ENCODE measurements at places on chromosomes 5 and 9.

GRCh38 chr5:74517700-74518099, 122.8 kb downstream of the ENC1 start:
- DNase-seq = peak; percentile 49

- DNase-seq = no peak
These were observed 124.5 kb upstream of the TLE4 start for GRCh38 chr9:79447308-79447605.

DNA sequence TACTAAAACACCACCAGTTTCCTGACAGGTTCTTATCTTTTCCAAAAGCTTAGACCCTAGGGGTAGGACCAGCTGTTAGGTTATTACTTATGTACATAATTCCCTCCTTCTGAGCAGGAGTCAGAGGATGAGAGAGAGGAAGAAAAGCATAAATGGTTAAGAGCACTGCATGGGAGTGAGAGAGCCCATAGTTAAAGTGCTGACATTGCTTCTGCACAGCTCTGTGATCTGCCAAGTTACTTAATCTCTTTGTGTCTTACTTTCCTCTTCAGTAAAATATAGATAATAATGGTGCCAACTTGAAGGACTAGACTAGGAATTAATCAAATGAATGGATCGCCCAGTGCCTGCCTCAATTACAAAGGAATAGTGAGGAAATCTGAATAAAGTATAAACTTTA, 66.4 kb downstream of the NRG2 start:
- DNase-seq = no peak

DNA sequence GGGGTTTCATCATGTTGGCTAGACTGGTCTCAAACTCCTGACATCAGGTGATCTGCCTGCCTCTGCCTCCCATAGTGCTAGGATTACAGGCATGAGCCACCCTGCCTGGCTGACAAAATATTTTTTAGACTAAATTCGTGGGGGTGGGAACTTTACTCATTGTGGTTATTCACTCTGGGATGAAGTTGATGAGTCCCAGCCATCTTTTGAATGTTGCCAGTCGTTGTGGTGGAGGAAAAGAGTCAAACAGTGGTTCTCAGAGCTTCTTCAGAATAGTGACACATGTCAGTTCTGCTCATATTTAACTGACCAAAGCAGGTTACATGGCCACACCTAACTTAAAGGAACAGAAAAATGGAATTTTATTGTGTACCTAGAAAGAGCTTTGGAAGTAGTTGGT, 6.9 kb downstream of the SREK1 start:
- no peak for DNase-seq

GRCh38 chr5:108639366-108639765, 108.3 kb upstream of the FER start:
- no peak for DNase-seq

- no peak for DNase-seq
These were observed 60.6 kb upstream of the GRIA1 start for GRCh38 chr5:153429761-153430380.

DNA sequence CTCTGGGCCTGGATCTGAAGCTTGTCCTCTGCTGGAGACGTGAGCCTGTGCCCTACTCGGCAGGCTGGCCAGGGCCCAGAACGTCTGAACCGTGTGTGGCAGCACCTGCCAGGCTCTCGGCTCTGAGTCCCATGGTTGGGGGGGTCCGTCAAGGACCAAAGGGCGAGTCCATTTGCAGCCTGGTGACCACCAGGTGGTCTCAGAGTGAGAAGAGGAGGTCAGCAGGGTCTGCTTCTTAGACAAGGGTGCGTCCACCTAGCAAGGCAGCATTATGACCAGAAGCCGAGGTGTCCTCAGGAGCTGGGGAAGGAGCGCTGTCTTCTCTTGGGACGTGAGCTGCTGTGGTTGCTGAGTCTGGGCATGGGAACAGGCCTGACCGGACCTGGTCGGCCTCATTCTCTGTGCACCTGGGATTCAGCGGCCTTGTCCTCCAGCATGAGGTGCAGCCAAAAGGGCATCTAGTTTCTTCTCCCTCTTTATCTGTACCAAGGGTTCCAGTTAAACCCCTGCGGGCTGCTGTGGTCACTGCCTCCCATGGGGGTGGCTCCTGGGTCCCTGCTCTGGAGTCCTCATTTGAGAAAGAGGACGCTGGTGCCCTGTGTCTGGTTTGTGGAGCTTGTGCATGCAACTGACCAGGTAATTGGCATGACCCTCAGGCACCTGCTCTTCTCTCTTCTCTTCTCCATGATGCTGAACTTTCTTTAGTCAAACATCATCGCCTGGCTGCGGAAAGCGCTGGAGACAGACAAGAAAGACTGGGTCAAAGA, 14.4 kb downstream of the EXOC3 start:
- DNase-seq = no peak

DNA sequence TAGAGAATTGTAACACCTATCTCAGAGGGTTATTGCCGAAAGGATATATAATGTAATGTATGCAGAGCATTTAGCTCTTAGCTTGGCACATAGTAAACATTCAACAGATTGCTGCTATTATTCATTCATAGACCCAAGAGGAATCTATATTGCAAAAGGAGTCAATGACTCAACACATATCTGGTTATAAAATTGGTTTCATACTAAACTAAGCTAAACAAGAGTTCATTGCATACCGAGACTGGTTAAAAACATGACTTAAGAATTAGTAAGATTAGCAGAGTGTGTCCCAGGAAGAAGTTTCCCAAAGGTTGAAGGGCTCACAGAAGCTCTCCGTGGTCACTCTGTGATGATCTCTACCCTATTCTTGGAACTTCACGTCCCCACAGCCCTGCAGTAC, 339.6 kb upstream of the CCNH start:
- peak; percentile 11 for DNase-seq

- no peak for DNase-seq
These were observed 842 bp upstream of the ANGPTL2 start for GRCh38 chr9:127123064-127123890.

DNA sequence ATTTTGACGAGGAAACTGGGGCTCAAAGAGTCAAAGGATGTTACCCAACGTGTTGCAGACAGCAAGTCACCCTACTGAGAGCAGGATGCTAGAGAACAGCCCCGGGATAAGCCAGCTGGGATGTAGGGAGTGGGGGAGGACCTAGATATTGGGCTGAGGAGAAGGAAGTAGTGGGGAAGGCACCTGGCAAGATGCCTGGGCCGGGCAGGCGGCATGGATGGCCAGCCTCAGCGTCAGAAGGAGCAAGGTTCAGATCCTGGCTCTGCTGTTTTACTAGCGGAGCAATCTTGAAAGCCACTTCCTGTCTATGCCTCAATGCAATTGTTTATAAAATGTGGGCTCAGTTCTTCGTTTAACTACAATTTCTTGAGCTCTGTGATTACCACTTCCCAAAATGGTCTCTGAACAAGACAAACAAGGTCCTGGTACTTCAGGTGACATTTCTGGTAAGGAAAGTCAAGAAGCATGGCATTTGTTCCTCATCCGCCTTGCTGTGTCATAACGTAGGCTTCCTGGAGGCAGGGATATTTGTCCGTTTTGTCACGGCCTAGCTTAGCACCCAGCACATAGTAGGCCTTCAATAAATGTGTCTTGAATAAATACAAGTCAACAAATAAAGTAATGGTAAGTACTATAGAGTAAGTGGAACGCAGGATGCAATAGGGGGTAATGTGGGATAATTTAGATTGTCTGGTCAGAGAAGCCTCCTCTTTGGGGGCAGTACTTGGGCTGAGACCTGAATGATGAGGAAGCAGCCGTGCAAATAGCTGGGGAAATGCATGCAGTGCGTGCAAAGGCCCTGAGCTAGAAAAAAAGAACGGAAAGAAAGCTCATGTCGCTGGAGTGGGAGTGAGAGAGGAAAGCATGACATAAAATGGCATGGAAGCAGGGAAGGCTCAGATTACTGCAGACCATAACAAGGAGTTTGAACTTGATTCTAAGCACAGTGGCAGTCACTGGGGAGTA, 70.5 kb downstream of the SMIM23 start:
- DNase-seq = no peak

DNA sequence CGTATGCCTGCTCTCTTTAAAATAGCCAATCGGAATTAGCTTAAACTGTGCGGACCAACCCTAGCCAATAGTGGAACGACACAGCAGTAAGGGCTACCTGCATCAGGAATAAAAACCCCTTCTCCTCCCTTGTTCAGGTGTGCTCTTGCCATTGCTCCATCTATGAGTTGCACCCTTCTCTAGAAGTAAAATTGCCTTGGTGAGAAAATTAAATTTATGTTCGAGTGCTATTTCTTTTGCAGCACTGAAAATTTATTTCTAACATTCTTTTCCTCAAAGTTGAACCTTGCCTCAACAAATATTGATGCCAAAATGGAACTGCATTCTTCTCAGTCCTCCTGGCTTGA, 102.5 kb upstream of the SHB start:
- DNase-seq = no peak

GRCh38 chr5:109692852-109693251, 3.1 kb downstream of the MAN2A1 start:
- DNase-seq = no peak

DNA sequence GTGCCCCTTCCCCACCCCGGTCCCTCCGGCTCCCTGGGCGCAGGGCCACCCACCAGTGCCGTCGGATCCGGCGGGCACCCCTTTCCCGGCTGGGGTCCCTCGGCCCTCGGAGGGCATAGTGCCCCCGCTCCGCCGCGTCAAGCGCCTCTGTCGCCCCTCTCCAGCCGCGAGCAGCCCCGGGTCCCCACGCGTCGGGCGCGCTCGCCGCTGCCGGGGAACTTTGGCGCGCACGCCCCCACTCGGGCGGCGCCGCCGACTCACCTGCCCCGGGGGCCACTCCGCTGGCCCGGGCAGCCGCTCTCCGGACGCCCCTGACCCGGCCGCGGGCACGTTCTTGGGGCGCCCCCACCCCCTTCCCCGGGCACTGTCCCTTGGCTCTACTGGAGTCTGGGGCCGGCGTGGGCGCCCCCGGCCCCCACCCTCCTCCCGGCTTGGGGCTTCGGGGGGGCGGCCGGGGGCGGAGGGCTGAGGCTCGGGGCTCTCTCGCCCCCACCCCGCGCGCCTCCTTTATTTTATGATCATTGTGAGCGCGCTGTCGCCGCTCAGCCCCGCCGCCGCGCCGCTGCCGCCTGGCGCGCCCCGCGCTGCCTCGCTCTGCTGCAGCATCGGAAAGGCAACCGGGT, 1.1 kb upstream of the FAM78A start:
- DNase-seq = no peak

GRCh38 chr5:26622947-26623346, 415.4 kb downstream of the CDH9 start:
- no peak for DNase-seq

Measured in AG10803 (cell line).